ENCODE measurements at places on chromosomes 13 and 19.
A peak's percentile ranks its signal among the peaks of the same experiment; 100 is the strongest.

- DNase-seq, result no peak
Observed at GRCh38 chr13:21901336-21901735, 230.5 kb downstream of the FGF9 start.

- no peak for DNase-seq
Observed at GRCh38 chr13:32530841-32531253, 7.7 kb downstream of the N4BP2L2 start.

DNA sequence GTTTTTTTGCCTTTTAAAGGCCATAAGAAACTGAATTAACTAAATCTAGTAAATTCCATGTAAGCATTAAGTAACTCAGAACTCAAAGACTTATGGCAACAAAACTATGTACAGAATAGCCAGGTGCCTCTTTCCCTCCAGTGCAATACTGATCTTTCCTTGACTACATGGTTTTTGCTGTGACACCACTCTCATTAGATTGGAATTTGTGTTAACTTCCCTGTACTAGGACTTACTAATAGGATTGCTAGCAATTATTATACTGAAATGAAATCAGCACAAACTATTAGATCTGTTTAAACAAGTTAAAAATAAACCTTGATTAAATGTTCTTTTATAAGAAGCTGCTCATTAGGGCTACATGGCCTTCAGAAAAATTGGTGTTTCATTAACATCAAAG, 96.3 kb downstream of the DACH1 start:
- DNase-seq, result no peak

DNA sequence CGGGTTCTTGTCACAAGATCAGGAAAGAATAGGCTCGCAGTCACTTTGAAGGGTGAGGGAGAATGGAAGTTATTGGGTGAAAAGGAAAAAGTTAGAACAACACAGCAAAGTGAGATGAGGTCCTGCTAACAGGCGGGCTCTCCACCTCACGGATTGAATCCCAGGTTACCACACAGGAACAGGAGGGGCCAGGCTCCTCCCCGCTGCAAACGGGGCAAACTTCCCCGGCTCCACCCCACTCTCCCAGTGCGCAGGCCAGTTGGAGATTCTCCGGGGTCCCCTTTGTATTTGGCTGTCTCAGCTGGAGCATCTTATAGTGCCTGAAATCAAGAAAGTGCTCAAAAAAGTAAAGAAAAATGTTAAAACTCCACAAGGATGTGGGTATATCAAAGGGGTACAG, 78.3 kb upstream of the IPO5 start:
- DNase-seq, result no peak

- no peak for DNase-seq
Observed at GRCh38 chr19:18333680-18334079, 6.7 kb upstream of the PGPEP1 start.

DNA sequence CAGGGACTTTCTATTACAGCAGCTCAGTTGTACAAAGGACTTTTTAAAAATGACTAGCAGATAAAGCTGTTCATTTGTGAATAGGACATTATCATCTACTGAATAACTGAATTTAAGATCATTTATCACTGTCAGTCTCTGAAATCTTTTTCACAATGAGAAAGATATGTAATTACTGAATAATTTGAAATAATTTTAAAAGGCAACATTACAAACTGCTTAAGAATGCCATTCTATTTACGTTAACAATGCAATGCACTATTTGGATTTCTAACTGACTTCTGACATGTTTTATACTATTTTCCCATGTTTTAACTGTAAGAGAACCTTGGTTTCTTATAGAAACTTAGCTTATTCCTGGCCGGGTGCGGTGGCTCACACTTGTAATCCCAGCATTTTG, 2033.0 kb upstream of the PCDH20 start:
- DNase-seq, result no peak

DNA sequence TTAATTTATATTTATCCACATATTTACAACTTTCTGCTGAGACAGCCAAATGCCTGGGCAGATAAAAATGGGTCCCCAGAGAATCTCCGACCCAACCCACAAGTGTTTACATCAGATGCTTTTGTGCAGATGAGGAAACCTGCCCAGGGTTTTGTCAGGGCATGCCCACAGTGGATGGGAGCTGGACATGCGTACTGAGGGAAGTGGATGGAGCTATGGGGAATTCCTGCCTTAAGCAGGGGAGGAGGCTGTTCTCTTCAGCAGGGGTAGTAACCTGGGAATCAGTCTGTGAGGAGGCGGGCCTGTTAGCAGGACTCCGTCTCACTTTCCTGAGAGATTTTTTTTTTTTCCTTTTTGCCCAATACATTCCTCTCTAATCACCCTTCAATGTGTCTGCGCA, 122.9 kb downstream of the RFC3 start:
- DNase-seq, result no peak

GRCh38 chr19:14507704-14508542, 10.3 kb downstream of the DNAJB1 start:
- no peak for DNase-seq

DNA sequence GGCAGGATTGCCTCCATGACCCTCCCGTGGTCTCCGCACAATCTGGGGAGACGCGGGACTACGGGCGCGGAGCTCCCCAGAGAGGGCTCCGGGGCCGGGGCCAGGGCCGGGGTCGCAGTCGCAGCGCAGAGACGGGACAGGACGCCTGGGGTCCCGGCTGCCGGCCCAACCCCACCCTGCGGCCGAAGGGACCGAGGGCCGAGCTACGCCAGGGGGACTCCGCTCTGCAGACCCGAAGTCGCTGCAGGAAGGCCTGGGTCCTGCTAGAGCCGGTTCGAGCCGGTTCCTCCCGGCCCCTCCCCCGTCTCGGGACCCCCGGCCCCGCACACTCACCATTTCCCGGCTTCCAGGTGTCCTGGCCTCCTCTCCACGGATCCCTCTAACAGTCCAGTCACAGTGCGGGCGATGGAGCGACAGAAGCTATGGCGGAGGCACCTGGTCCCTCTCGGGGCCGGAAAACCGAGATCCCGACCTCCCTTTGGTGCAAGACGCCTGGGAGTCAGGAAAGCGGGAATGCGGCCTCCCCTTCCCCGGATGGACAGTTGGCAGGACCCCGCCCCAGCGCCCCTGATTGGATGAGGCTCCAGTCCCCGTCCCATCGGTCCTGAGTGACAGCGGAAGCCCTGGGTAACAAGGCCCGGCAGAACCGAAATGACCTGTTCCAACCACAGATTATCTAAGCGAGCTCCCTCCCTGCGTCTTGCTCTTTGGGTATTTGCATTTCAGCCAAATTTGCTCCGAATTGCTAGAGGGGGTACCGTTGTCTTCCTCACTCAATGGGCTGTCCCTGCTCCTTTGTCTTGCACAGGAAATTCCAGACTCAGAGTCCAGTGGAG, at the start of gene ZNF625:
TSS of gene ZNF625 (minus strand) at position 512 of the 836 bp plus-strand sequence. CDS start at position 336, 176 bp downstream.
- DNase-seq, result peak; percentile 80

- no peak for DNase-seq
Observed at GRCh38 chr19:38974624-38975213, 823 bp downstream of the FBXO17 start.

GRCh38 chr13:80441968-80442367, 101.0 kb upstream of the SPRY2 start:
- DNase-seq, result no peak

DNA sequence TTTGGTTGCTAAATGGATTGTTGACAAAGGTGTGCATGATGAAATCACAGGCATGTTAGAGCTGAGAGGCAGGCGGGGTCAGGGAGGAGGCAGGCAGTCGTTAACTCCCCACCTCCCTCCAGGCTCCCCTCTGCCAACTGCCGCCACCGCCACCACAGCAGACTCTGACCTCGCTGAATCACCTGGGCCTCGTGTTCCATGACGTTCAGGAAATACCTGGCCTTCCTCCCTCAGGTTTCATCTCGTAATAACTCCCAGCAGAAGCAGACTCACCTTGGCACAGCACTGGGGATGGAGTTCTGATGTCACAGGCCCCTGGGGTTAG, 198.5 kb downstream of the KATNAL1 start:
- no peak for DNase-seq

DNA sequence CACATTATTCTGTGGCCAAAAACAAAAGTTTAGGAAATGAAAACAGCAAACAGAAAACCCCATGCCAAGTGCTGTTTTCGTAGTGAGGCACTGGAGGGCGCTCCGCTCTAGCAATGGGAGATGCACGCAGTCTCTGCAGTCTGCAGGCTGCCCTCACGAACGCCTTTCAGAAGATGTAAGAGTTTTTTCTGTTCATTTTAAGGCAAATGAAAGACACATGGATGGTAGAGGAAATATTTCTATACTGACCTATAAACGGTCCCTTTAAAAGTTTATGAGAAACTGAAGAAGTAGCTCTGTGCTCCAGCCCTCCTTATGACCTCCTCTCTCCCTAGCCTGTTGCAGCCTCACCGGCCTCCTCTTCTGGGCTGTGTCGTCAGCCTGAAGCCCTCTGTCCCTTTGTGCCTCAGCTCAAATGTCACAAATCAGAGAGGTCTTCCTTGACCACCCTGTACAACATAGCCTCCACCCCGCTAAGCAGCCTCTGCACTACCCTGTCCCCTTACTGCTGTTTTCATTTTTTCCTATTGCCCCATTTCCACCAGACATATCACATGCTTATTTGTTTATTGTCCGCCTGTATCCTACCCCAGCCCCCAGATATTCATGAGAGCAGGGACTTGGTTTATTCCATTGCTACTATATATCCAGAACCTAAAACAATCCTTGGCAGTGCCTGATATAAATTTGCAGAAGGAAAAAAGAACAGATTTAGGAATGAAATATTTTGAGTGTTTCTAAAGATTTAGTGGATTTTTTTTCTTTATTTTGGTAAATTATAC, 116.4 kb downstream of the TM9SF2 start:
- DNase-seq, result peak; percentile 21

DNA sequence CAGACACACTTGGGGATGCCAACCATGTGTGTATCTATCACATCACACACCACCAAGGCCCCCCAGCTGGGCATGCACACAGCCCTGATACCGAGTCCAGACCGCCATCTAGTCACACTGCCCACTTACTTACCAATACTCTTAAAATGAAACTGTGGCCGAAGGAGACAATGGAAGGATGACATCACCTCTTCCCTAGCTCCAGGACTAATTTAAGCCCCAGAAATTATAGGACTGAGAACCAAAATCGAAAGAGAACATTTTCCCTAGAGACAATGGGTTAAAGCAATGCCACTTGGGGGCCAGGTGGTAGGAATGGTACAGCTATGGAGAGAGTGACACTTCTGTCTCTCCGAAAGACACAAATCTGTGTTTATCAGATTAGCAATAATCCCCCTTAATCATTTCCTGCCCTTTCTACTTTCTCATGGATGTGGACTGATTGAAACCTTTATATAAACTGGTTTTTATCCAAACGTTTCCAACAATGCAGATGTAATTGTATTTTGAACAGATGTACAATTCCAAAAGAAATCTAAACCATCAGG, 663 bp upstream of the GGACT start:
- DNase-seq, result no peak

- DNase-seq, result no peak
Observed at GRCh38 chr13:59356607-59357006, 807.1 kb downstream of the DIAPH3 start.

DNA sequence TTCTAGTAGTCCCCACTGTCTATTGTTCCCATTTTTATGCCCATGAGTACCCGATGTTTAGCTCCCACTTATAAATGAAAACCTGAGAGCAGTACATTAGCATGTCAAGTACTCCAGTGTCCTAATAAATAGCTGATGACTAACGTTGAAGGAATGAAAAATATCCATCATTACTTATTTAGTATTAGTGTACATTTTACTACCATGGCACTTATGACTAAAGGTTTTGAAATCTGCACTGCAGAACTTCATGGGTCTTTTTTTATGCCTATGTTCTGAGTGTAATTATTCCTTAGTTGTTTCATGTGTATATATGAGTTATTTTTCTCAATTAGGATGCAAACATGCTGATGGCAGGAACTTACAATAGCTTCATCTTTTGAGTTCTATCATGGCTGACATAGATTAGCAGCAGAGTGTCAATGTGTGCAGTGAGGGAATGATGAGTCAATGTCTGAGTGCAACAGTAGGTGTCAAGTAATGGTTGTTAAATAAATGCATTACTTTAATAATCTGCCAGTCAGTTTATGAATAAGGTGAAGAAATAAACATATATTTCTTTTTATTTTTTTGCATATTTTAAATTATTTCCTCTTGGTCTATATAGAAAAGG, 188.4 kb downstream of the ITGBL1 start:
- no peak for DNase-seq

DNA sequence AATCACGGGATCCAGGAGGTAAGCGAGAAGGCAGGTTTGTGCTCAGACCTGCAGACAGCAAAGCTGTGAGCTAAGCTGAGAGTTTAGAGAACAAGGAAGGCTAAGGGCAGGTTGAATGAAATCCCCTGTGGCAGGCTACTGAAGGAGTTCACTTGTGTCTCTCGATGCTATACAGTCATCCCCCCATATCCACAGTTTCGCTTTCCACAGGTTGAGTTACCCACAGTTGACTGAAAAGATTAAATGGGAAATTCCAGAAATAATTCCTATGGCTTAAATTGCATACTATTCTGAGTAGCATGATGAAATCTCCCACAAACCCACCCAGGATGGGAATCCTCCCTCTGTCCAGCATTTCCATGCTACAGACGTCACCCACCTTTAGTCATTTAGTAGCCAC, 49.6 kb downstream of the ABCC4 start:
- DNase-seq, result no peak

DNA sequence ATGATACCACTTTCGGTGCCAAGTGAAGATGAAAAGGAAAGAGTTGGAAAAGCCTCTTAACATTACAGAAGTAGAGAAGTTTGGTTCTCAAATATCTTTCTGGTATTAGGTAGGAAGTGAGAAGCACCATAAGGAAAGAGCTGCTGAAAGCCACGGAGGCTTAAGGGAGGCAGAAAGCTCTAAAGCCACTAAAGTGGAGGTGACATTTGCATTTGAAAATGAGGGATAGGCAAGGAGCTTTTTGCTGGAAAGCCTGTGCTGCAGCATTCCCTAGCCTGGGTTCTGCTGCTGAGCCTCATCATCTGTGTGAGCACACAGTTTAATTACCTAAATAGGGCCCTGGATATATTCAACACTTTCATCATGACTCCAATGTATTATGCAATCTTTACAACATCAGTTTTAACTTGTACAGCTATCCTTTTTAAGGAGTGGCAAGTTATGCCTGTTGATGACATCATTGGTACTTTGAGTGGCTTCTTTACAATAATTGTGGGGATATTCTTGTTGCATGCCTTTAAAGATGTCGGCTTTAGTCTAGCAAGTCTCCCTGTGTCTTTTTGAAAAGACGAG, 315.4 kb downstream of the RBM26 start:
- DNase-seq, result no peak
